ENCODE measurements at places on chromosomes 1 and 21.

- DNase-seq, result no peak
Measured at GRCh38 chr1:153493343-153493960, 33.0 kb upstream of the S100A7 start.

GRCh38 chr21:32413697-32414578, 1.4 kb downstream of the EVA1C start:
- DNase-seq, result no peak

DNA sequence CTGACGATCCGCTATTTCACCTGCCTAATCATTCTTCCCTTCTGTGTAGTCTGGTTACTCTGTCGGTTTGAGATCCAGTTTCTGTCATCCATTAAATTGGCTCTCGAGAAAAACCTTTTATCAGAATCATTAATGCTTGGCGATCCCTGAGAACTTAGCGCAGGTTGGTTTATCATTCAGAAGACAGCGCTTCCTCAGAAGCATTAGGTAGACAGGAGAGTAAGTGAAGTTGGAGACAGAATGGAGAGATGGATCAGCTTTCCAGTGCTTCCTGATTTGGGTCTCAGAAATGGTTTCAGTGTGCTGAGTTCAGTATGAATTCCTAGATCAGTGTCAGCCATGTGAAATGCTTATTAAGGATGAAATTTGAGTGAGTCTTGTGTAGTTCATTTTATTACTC, 1.3 kb downstream of the USP1 start:
- no peak for DNase-seq

- DNase-seq, result no peak
Measured at GRCh38 chr1:174769961-174770549, 229.7 kb upstream of the CACYBP start.
